Activated T-cell treated with anti-CD3 and anti-CD28 coated beads for 1 hour (primary cell): ENCODE measurements at places on chromosomes 13 and 19.

GRCh38 chr13:102198418-102199311 is 203.2 kb downstream of the FGF14 start:
- no peak for DNase-seq

GRCh38 chr13:77619655-77620054 is 77.8 kb upstream of the SLAIN1 start:
- DNase-seq = no peak

- no peak for DNase-seq
These were observed 546 bp upstream of the ZNF546 start for GRCh38 chr19:39996218-39996810.

DNA sequence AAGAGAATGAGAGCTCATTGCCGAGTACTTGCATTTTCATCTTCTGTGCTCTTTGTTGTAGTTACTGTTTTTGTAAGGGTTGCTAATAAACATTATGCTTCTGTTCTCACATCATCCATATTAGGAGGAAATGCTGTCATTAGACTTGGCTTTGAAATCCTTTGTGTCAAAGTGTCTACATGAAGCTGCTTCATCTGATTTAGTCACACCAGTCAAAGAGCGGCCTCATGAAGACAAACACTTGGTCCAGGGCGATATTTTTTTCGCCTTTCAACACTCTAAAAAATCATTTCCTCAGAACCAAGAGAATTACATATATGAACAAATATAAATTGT is 105.0 kb downstream of the SPRY2 start:
- no peak for DNase-seq

DNA sequence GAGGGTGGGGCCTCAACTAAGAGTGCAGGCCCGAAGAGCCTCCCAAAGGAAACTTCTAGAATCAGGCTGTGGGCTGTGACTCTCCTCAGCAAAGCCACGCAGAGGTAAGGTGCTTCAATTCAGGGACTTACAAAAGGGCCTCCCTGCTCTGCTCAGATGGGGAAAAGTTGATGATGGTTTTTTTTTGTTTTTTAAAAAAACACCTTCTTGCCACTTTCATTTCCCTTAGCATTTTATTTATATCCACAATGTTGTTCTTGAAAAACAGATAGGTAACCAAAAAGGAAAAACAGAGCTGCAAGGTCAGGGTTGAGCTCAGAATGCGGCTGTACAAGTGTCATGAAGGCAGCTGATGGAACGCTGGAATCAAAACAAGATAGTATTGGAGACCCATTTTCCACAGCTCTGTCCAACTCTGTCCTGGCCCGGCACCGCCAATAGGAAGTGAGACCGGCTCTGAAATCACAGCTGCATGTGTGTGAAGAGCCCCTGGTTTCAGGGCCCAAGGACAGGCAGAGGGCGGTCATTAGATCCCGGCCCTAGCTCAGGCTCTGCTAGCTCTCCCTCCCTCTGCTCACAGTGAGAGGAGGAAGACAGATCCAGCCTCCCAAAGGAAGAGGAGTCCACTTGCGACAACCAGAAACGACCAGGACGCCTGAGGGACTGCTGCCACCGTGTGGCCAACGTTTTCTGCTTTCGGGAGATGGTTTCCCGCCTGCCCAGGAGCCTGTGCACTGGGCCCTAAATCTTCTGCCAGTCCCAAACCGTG is 58.3 kb downstream of the KLF2 start:
- peak; percentile 76 for DNase-seq

DNA sequence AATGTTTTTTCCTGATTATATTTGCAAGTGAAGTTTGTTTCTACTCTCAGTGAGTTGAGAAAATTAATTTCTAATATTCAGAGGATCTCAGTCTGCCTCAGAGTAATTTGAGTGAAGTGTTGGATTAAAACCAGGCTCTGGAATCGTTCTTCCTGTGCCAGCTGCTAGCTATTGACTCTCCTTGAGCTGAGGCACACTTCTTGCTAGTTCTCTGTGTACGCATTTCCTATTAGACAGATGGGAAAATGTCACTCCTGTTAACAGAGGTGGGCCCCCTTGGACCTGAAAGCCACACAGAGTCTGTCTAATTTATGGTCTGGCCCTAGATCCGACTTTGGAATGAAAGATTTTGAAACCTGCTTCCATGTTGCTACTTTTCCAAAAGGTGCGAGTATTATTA is 107.6 kb upstream of the RNF113B start:
- no peak for DNase-seq

- DNase-seq = no peak
These were observed 46.8 kb upstream of the URAD start for GRCh38 chr13:28035146-28035782.

DNA sequence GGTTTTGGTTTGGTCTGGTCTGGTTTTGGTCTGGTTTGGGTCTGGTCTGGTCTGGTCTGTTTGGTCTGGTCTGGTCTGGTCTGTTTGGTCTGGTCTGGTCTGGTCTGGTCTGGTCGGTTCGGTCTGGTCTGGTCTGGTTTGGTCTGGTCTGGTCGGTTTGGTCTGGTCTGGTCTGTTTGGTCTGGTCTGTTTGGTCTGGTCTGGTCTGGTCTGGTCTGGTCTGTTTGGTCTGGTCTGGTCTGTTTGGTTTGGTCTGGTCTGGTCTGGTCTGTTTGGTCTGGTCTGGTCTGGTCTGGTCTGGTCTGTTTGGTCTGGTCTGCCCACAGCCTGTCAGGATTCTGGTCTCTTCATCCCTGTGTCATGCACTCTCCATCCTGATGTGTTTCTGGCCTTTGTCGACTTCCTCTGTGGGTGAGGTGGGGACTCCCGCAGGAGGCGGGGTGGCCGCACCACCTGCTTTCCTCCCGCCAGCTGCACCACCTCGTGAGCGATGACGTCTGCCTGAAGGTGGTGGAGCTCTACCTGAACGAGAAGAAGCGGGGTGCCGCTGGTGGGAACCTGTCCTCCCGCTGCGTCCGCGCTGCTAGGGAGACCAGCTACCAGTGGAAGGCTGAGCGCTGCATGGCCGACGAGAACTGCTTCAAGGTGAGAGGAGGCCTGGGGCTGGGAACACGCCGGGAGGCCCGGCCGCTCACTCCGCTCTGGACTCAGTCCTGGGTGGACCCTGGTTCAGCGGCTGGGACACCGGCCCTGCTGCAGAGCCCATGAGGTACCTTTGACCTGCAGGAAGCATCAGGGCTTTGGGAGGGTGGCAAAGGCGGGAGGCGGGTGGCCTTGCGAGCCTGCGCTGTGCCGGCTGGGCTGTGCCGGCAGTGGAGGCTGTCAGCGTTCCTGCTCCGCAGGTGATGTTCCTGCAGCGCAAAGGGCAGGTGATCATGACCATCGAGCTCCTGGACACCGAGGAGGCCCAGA is 12.9 kb upstream of the F2RL3 start:
- DNase-seq = no peak

- DNase-seq = no peak
These were observed 63.7 kb upstream of the MRI1 start for GRCh38 chr19:13700621-13701020.

DNA sequence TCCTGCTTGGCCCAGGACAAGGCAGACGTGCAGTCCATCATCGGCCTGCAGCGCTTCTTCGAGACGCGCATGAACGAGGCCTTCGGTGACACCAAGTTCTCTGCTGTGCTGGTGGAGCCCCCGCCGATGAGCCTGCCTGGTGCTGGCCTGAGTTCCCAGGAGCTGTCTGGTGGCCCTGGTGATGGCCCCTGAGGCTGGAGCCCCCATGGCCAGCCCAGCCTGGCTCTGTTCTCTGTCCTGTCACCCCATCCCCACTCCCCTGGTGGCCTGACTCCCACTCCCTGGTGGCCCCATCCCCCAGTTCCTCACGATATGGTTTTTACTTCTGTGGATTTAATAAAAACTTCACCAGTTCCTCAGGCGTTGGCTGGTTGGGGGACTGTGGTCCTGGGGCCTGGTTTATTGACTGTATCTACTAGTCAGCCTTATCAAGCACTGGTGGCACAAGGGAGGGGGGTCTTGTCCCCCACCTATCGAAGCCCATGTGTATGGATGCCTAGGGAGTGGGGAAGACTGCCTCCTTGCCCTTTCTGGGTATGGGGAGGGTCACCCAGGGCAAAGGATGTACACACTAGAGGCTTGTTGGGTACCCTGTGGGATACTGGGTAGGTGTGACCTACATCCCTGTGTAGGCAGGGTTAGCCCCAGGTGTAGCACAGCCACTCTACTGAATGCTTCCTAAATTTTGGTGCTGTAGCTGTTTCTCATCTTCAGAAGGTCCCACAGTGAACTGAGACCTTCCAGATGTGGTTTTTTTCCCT is 4.4 kb downstream of the CHMP2A start:
- no peak for DNase-seq

DNA sequence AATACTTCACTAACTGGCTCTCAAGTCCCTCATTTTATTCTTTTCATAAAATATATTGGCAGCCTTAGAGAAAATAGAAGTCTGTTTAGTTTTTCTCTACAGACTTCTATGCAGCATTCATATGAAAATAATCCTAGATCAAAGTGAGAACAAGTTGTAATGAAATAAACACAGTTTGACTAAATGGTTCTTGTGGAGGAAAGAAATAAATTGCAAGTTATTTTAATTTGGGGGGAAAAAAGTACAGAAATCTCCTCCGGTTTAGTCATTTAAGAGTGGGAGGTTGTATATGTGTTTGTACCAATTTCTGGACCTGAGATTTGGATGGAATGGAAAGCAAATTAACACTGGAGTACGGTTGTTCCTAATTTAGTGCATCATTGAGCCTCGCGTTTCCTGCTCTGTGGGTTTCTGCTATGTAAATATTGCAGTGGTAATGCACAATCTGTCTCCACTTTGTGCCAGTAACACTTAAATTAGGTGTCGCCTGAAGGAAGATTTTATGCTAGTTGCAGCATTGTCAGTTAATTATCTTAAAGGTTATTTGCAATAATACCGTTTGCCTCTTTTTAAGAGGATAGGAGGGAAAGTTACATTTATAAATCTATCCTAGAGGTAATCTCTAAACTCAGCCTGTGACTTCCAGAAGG is 100.2 kb downstream of the ZIC5 start:
- DNase-seq = no peak

- no peak for DNase-seq
These were observed 103.1 kb downstream of the RAP2A start for GRCh38 chr13:97537110-97537509.

DNA sequence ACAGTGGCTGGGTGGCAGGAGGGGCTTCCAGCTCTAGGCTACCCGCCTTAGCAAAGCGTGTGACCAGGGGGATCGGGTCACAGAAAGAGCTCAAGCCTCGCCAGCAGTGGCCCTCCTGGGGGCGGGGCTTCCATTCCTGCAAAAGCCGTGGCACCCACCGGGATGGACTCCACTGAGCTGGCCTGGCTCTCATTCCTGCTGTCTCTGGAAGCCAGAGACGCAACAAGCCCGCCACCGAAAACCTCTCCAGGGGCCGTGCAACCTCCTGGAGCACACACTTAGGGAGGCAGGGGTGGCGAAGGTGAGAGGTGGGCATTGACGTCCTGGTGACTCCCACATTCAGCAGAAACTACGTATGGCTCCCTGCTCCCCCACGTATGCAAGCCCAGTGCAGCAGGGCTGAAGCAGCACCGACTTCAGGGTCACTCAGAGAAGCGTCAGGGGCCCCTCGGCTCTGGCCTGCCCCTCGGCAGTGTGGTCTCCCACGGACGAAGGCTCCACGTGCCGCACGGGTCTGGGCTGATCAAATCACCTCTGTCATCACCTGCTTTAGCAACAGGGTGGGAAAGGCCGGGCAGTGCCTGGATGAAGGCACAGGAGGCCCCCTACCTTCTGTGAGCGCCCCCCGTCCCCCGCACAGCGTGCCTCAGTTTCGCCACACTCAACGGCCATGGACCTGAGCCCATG is 3.1 kb downstream of the C19orf25 start:
- DNase-seq = no peak

DNA sequence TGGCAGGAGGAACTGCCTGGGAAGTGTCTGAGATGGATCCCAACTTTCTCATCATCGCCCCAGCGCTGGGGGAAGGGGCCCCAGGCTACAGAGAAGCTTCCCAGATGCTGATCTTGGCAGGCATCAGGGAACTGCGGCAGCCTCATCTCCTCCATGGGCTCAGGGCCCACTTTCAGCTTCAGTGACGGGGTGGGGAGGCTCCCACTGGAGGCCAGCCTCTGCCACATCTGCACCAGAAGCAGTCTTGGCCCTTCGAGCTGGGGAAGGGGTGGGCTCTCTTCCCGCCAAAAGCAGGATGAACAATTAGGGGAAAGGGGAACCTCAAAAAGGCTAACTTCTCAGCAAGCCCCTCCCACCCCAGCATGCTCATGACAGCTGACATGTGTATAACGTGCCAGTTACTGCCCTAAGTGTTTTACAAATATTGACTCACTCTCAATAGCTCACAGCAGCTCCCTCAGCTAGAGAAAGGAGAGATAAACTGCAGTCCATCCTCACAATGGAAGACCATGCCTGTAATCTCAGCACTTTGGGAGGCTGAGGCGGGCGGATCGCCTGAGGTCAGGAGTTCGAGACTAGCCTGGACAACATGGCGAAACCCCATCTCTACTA is 7.1 kb upstream of the S1PR2 start:
- DNase-seq = no peak

GRCh38 chr19:31214997-31215396 is 134.2 kb downstream of the TSHZ3 start:
- no peak for DNase-seq

DNA sequence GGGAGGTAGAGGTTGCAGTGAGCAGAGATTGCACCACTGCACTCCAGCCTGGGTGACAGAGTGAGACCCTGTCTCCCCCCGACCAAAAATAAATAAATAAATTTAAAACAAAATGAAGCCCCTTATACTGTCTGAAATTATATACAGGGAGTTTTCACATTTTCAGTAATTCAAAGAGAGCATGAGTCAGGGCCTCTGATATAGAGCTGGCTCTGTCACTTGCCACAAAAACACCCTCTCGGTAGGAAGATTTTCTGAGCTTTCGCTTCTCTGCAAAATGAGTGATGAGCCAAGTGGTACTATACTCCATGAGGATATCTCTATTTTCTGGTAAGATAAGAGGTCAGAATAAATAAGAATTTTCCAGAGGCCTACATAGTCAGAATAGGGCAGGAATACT is 462.9 kb downstream of the COG6 start:
- DNase-seq = no peak

DNA sequence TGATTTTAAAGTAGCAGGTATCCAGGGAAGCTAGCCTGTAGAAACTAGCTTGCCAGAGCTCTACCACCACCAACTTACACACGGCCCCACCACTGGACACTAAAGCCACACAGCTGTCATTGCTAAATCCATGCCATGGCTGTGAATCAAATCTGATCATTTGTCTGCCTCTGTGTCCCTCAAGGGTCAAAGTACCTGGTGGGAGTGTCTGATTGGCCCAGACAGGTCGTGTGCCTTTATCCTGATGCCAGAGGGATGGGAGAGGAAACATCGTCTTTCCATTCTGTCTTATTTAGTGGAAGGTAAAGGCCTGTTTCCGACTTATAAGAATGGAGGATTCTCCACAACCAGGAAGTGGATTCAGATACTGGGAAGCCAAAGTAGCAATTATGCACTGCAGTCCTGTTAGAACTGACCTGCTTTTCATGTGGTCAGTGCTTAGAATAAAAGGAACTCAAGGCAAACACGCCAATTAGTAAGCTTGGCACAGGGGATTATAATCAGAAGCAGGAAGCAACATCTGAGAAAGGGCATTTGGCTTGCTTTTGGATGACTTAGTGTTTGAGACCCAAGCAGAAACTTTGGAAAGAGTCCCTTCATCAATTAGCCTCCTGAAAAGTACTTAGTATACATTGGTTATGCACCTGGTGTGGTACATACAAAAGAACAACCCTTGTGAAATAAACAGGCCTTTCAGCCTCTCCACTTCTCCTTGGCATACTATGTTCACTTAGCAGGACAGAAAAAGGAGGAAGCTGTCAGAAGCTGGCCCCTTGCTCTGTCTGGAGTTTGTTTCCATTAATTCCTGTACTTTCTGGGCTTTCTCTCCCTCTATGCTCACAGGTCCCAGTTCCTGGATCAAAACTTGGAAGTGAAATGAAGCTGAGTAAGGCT is 192.4 kb downstream of the NUFIP1 start:
- DNase-seq = no peak
